ENCODE measurements at places on chromosomes 2 and 18. TPM values are rescaled to one million over a fixed set of nuclear protein-coding genes. Genes with fewer than 3 reads are reported as not detected.

Gene KATNAL2
- total RNA-seq, result 1.6 TPM

Gene LRP2
- total RNA-seq, result 27.7 TPM

Gene AGXT
- not detected for total RNA-seq

GRCh38 chr2:108330979-108331378 is 42.3 kb downstream of the SULT1C2 start:
- no peak for DNase-seq

DNA sequence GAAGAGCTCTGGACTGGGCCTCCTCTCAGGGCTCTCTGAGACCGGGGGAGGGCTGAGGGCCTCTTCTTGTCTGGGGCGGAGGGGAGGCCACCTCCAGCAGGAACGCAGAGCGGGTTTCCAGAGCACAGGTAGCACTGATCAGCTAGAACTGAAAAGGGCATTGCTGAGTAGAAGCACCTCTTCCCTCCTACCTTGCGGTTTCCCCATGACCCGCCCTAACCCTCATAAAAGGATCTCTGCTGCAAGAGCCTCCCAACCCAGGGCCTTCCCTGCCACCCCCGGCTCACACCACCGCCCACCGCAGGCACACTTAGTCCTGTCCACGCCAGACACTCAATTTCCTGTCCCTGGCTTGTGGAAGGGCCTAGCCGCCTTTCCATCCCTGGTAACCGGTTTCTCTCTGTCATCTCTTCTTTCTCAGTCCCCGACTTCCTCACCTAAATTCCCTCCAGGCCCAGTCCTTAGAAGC is 966 bp downstream of the ADCY3 start:
- no peak for DNase-seq

DNA sequence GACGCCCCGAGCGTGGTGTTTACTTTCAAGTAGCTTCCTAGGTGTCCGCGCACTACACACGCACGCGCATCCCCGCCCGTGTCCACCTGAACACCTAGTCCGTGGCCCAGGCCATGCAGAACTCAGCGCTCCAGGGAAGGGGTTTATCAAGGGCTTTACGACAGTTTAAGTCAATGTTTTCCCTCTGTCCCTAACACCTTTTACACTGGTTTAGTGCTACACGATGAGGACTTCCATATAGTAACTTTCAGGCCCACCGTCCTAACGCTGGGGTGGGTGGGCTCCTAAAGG is 1.4 kb upstream of the BCL2 start:
- DNase-seq, result no peak

DNA sequence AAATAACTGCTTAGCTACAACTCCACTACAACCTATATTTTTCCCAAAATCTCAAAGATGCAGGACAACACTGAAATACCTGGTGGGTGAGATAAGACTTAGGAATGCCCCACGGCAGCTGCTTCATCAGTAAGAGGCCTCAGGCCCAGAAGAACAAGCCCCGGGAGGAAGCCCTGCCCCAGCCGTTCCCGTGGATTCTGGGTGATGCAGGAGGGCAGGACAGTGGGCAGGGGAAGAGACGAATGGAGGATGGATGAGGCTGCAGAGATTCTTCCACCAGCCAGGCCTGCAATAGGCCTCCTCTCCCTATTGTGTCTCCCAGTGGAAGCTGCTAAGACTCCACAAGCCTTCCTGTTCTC is 197.9 kb upstream of the HDAC4 start:
- no peak for DNase-seq

Data from upper lobe of left lung (tissue), 6 donors.